ENCODE measurements at places on chromosomes 6 and 20.

- DNase-seq = no peak
Observed at GRCh38 chr20:57598491-57598890, 21.7 kb downstream of the ZBP1 start.

DNA sequence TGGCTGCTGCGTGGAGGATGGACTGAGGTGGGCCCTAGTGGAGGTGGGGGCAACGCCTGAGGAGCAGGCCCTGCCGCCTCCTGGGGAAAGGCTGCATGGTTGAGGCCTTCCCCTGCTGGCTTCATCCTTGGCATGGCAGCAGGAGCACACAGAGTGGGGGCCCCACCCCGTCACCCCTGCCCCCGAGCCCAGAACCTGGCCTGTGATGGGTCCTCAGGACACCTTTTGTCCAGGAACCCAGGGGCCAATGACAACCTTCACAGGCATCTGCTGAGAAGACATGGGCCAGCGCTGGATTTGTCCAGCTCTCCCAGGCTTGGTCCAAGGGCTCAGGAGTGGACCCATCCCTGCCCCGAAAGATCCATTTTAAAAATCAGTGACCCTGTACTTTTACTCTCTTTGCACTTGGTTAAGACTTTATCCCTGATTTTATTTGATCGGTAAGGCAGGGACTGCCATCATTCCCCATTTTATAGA lies 575 bp upstream of the SLC17A9 start:
- no peak for DNase-seq

DNA sequence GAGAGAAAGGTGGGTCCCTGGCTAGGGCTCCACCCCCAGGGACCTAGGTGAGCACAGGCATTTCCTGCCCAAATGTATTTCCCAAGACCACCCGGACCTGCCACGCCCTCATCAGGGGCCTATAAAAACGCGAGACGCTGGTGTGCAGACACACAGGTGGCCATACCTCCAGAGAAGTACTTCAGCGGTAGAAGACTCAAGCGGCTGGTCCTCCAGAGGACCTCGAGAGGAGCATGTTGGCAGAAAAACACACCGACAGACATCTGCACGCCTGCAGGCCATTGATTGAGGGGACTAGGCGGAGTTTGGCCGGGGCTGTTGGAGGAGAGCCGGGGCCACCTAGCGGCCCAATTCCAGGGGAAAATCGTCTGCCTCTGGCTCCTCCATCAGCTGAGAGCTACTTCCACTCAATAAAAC lies 695.8 kb upstream of the MMS22L start:
- peak; percentile 85 for DNase-seq

- DNase-seq = no peak
Observed at GRCh38 chr6:48090546-48090945, 20.5 kb downstream of the PTCHD4 start.

DNA sequence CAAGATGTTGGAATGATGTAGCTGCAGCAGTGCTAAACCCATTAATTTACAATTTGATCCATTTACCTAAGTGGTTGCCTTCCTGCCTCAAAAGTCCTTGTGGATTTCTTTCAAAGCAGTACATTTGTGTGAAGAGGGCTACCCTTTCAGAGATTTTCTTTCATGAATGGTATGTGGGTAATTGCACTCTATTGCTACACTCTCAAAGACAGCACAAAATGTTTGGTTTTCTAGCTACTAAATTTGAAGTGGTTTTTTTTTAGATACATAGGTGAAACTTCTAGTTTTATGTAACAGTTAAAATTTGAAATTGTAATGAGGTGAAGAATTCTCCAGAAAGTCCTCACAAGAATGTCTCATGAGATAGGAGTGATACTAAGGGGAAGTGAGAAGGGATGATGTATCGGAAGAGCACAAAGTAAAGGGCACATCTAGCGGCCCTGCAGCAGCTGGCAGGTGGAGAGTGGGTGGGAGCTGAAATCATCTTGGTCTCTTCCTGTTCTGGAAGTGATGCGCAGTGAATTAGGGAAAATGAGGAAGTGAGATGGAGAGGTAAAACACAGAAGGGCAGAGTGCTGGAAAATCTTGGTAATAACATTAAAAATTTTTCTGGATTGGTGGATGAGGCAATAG lies 236.8 kb upstream of the MAN1A1 start:
- DNase-seq = no peak

DNA sequence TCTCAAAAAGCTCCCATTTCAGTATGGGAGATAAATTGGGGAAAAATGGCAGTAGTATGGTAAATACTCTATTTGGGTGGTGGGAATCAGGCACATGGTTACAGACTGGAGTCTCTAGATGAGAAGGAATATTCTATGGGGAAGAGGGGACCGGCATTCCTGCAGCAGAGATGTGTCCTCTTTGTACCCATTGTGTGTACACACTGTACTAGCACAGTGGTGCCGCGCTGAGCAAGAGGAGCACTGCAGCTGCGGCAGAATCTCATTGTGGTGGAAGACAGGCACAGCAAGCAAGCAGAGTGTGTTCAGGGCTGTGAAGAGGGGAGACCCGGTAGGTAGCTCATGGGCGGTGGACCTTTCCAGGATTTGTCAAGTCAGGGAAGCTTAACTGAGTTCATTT lies 13.0 kb downstream of the AFDN start:
- no peak for DNase-seq

DNA sequence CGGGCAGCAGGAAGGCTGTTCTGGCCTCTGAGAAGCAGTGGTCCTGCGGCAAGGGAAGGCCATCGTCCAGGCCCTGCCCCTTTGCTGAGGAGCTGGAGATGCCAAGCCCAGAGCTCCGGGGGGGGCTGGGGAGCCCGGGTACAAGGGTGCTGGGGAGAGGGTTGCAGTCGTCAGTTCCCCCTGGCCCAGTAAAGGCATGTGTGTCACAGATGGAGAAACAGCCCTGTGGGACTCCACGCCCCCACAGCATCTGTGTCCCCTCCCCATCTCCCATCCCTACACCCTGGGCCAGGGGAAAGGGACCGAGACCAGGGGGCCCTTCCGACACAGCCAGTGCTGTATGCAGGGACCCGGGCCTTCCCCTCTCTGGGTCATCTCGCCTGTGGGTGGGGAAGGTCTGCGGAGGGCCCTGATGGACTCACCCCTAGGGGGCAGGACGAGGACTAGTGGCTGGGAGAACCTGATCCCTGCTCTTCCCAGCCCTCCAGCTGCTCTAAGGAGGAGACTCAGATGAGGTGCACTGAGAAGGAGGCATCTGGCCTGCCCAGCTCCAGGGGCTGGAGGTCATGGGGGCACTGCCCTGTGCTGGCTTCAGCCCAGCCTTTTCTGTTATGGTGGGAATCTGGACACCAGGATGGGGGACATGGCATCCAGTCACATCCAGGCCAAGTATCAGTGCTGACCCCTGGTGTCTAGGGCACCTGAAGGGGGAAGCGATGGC lies 609 bp downstream of the MYL9 start:
- peak; percentile 51 for DNase-seq

DNA sequence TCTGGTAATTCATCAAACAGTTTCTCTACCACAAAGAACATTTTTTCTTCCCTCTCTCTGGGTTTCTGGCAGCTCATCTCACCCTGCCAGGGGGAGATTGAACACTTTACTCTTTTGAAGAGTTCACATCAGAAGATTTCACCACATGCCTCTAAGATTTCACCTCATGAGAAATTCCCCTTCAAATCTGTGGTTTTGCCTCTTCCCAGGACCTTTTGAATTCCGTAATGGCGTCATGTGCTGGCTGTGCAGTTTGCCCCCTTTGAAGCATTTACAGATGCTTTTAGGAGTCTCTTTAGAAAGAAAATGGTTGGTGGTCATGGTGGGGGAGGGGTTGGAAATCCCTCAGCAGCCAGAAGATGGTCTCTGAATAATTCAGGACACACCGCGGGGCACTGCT lies 486.1 kb downstream of the QKI start:
- DNase-seq = no peak

DNA sequence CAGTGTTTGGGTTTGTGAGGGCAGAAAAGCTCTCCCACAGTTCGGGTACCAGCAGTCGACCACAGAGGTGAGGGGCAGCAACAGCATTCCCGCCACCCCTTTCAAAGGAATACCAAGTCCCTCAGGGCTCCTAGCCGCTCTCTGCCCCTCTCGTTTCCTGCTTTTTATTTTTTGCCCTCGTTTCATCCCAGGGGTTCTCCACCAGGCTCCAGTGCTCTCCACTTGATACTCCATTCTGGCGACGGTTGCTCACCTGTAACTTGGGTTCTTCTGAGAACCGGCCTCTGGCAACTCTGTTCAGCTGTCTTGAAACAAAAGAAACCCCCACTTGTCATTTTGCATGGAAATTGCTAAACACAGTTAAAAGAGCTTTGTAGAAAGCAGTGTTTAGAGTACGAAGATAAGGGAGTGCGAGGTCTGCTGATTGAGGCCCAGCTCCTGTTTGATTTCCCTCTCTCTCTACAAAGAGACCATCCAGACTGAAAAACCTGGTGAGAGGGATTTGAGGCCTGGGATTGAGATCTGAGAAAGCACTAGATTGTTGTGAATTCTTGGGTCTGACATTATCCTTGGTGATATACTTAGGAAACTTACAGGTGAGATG lies 28.7 kb downstream of the IGF2R start:
- no peak for DNase-seq

GRCh38 chr6:34526241-34526972 lies 29.7 kb downstream of the SPDEF start:
- no peak for DNase-seq

GRCh38 chr6:67606906-67607828 lies 1027.9 kb upstream of the ADGRB3 start:
- no peak for DNase-seq

DNA sequence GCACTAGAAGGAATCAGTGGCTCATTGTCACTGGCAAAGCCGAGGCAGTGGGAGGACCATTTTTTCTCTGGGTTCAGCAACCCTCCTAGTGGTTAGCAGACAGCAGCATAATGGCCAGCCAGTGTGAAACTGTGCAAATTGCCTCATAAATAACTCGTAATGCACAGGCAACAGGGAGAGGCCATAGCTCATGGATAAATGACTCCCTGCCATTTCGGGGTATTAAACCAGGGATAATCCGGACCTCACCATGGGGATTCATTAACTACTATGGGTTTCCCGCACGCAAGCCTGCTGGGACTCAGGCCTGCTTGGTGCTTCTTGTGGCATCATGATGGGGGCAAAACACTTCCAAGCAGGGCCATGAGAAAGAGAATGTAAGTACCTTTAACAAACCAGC lies 158.2 kb upstream of the CHD6 start:
- DNase-seq = no peak

GRCh38 chr6:158383542-158383941 lies 71.3 kb downstream of the TULP4 start:
- no peak for DNase-seq

- DNase-seq = no peak
Observed at GRCh38 chr6:62716719-62717118, 430.7 kb upstream of the KHDRBS2 start.

- no peak for DNase-seq
Observed at GRCh38 chr20:34984756-34985261, 29.1 kb downstream of the MYH7B start.

DNA sequence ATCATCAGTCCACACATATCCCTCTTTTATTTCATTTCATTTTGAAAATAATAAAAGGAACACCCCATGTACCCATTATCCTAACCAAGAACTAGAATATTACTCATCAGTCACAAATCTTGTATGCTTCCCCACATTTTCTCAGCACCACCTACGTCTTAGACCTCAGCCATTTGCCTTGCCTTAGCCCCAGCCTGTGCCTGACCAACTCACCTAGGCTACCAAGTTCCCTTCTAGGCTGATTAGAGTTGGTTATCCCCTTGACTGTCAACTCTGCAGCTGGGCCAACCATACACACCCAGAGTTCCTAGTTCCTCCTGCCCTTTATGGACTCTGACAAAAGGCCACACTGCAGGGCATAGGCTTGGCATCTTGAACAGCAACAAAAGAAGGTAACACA lies 33.4 kb upstream of the IPCEF1 start:
- no peak for DNase-seq

DNA sequence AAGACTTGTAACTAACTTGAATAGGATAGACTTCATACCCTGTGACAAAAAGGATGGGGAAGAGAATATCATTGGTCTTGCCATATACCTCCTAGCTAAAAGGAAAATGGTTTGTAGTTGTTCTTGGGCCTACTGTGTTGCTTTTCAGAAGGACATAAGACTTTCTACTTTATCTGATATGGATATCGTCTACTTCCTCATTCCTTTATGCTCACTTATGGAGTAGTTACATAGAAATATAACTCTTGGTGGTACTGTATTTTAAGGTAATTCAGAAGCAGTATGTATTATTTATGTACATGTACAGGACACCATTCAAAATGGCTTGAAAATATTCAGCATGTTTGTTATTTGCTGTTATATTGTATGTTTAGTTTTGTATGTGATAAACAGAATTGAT lies 8.0 kb downstream of the FAM217B start:
- no peak for DNase-seq

- no peak for DNase-seq
Observed at GRCh38 chr6:7574500-7574899, 15.5 kb upstream of the SNRNP48 start.

DNA sequence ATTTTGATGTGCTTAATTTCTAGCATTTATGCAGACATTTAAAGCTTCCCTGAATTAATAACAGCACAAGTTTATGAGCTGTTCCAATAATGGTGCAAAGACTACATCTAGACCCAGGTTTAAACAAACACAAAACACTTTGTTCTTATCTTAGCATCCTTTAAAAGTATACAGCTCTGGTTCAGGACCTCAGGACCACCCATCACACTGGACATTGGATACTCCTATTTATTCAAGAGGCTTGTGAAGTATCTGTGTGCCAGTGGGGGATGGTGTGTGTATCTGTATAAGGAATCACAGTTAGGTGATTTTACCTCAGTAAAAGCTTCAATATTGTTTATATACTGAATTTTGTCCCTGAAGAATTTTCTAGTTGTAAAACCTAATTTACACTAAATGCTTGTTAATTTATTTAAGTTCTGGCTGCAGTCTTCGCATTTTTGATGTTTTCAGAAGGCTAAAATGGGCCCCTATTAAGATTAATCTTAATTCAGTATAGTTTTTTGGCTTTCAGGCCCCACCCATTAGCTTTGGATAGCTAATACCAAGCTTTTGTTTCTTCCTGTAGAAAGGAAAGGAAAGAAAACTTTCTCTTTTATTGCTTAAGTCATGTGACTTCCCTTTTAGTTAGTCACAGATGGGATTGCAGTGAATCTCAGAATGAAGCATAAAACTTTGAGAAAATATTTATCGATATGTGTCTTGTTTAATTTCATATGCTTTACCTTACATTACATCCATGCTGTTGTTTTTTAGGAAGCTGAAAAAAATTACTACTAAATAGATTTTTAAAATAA lies 13.1 kb downstream of the LIN28B start:
- DNase-seq = peak; percentile 5

DNA sequence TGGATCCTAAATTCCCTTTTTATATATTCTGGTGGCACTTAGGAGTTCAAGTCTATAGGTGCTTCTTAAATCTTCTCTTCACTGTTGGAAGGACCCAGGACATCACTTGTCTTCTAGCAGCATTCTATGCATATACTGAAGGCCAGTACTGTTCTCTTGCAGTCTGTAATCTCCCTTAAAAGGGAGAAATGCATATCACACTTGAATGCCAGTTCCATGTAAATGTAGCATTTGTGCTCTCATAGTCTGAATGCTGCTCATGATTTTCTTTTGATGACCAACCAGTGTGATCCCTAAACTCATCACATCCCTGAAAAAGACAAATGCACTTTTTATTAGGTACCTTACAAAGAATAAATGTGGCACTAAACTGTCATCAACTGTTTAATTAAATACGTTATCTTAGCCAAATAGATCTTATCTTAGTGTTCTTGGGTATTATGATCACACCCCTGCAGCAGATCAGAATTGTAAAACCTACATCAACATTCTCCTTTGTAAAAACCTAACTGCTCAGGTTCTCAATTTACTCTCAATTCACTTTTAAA lies 176.1 kb downstream of the EPHA7 start:
- no peak for DNase-seq

GRCh38 chr6:30767158-30767943 lies 23.0 kb upstream of the IER3 start:
- DNase-seq = no peak
